ENCODE measurements at places on chromosomes 5 and 9. TPM values are rescaled to one million over a fixed set of nuclear protein-coding genes. Genes with fewer than 3 reads are reported as not detected.

PCDHB9 gene
- 3.2 TPM for polyA plus RNA-seq

TTLL11 gene
- 8.8 TPM for polyA plus RNA-seq

HSPB3 gene
- 0.18 TPM for polyA plus RNA-seq

ENTREP1 gene
- 2.8 TPM for polyA plus RNA-seq

SPINK6 gene
- not detected for polyA plus RNA-seq

GRCh38 chr9:119707228-119707845 lies 338.1 kb upstream of the BRINP1 start:
- no peak for DNase-seq

DNA sequence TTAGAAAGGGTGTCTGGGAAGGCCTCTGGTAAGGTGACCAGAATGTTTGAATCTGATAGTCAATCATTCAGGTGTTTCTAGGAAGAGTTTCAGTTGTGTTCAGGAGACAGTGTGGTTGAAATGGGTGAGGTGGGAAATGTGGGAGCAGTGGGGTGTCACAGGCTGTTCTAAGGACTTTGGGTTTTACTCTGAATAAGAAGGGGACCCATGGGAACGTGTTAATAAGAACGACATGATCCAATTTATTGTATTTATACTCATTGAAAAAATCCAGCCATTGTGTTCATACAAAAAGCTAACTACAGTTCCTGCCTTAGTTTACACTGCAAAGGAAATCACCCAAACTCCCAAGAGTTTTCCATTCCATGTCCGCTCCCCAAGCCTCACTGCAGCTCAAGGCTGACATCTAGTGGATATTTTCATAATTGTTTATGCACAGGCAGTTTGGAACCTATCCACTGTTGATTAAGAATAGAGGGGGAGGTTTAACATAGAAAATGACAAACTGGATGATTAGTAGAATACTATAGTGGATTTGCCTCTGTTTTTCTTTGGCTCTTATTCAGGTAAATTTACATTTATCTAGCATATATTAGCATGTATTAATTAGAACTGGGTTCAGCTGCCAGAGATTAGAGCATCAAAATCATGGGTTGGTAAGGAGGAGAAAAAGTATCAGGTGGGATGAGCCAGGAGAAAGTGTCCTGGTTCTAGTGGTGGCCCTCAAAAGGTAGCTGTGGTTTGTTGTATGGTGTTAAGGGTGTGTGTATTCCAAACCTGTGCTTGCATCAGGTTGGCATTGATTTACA lies 17.7 kb downstream of the CAVIN4 start:
- DNase-seq, result peak; percentile 53

GRCh38 chr5:8686707-8687106 lies 817.8 kb downstream of the MTRR start:
- DNase-seq, result no peak

- DNase-seq, result no peak
These were observed 56.4 kb upstream of the ISL1 start for GRCh38 chr5:51326844-51327243.
